ENCODE measurements at places on chromosomes 7 and 10.

GRCh38 chr7:17340655-17341054 lies 42.2 kb downstream of the AHR start:
- H3K36me3 ChIP-seq: peaks cover 32% of the 10 kb centered on the region
- no peak overlapping the region for H3K27ac ChIP-seq
- H3K4me3 ChIP-seq: no peak overlapping the region
- DNase-seq: no peak
- H3K4me1 ChIP-seq: peaks cover 28% of the 10 kb centered on the region
- no peaks in the 10 kb centered on the region for H3K27me3 ChIP-seq

- no peak overlapping the region for H3K4me3 ChIP-seq
- H3K27me3 ChIP-seq: no peaks in the 10 kb centered on the region
- H3K4me1 ChIP-seq: no peaks in the 10 kb centered on the region
- H3K36me3 ChIP-seq: no peaks in the 10 kb centered on the region
Observed at GRCh38 chr7:68511281-68511680, 1087.0 kb upstream of the AUTS2 start.

DNA sequence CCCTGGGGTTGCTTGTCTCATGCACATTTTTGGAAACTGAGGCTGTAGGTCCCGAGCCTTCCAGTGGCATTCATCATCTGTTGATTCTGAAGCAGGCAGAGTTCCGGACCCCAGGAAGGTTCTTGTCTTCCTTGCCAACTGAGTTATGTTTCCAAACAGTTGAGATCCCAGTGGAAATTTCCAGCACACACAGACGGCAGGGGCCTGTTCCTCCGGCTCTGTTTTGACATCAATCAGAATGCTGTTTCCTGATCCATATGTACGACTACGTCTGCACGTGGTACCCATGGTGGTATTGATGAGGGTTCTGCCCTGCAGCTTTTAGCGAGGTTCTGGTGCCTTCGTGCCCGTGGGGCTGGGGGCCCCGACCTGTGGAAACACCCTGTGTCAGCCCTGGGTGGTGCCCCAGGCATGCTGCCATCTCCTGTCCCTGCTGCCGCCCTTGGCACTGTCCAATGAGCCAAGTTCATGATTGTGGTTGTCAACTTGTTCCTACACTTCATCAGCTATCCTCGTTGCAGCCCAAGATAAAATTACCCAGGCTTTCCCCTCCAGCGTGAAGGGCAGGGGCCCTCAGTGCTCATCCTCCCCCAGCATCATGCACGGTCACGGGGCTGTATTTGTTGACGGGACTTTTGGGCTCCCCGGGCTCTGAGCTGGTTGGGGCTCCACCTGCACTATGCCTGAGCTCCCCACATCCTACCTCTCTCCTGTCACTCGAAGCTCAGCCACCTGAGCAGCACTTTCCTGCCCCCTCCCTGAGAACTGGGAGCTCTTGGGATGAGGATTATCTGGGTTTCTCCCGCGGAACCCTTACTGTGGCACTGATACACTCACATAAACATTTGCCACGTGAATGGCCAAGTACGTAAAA lies 7.8 kb upstream of the DPYSL4 start:
- H3K27me3 ChIP-seq: no peaks in the 10 kb centered on the region
- no peak for DNase-seq
- H3K4me1 ChIP-seq: no peaks in the 10 kb centered on the region

- H3K36me3 ChIP-seq: no peaks in the 10 kb centered on the region
- H3K4me3 ChIP-seq: no peak overlapping the region
- H3K27ac ChIP-seq: no peak overlapping the region
- no peak for DNase-seq
Observed at GRCh38 chr10:6920072-6921019, 340.3 kb upstream of the PRKCQ start.

DNA sequence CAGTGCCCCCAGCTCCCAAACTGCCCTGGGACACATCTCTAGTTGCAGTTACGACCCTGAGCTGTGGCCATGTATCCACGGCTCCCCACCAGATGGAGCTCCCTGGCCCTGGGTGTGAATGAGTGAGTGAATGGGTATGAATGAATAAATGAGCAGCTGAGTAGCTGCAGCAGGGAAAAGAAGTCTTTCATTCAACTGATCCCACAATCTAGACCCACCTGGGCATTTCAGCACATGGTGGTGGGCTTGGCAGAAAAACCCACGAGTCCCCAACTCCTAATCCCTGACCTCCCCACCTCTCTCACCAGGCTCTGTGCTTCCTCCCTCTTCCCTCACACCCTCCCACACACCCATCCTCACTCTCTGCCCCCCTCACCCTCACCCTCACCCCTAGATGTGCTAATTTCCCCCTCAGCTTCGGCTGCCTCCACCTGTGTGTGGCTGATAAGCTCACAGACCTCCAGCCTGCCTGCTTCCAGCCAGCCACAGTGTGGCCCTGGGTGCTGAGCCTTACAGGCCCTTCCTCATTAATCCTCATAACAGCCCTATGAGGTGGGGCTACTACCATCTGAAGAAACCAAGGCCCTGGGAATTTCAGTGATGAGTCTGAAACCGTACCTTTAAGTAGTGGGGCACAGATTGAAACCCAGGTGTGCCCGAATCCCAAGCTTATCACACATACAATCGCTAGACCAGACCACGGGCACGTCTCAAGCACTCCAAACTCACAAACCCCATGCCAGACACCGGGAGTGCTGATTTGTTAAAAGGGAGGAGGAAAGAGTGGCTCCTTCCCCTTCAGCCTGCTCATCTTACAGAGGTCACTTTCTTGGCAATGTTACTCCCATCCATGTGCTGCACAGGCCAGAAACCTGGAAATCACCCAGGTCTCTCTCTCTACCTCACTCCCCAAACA lies 2.2 kb upstream of the ATP6V1F start:
- no peaks in the 10 kb centered on the region for H3K36me3 ChIP-seq
- H3K27me3 ChIP-seq: no peaks in the 10 kb centered on the region
- H3K27ac ChIP-seq: peak overlapping the region; percentile 86
- no peak overlapping the region for H3K4me3 ChIP-seq

GRCh38 chr7:39547336-39547735 lies 18.9 kb upstream of the YAE1 start:
- DNase-seq: no peak
- no peaks in the 10 kb centered on the region for H3K36me3 ChIP-seq
- no peaks in the 10 kb centered on the region for H3K4me1 ChIP-seq
- no peak overlapping the region for H3K4me3 ChIP-seq
- no peak overlapping the region for H3K27ac ChIP-seq

- H3K36me3 ChIP-seq: no peaks in the 10 kb centered on the region
- H3K4me1 ChIP-seq: no peaks in the 10 kb centered on the region
- no peak overlapping the region for H3K27ac ChIP-seq
- H3K4me3 ChIP-seq: no peak overlapping the region
- no peak for DNase-seq
- H3K27me3 ChIP-seq: no peaks in the 10 kb centered on the region
Observed at GRCh38 chr10:5960070-5960972, 17.0 kb downstream of the IL15RA start.

- DNase-seq: no peak
- H3K4me3 ChIP-seq: no peak overlapping the region
- H3K4me1 ChIP-seq: peaks cover 12% of the 10 kb centered on the region
- no peak overlapping the region for H3K27ac ChIP-seq
- H3K36me3 ChIP-seq: no peaks in the 10 kb centered on the region
Observed at GRCh38 chr7:2123360-2123759, 109.4 kb downstream of the MAD1L1 start.

- no peaks in the 10 kb centered on the region for H3K27me3 ChIP-seq
- H3K27ac ChIP-seq: no peak overlapping the region
Observed at GRCh38 chr10:14584661-14585060, 190.0 kb downstream of the FAM107B start.

GRCh38 chr7:108000875-108001763 lies 1.8 kb downstream of the LAMB1 start:
- DNase-seq: no peak

DNA sequence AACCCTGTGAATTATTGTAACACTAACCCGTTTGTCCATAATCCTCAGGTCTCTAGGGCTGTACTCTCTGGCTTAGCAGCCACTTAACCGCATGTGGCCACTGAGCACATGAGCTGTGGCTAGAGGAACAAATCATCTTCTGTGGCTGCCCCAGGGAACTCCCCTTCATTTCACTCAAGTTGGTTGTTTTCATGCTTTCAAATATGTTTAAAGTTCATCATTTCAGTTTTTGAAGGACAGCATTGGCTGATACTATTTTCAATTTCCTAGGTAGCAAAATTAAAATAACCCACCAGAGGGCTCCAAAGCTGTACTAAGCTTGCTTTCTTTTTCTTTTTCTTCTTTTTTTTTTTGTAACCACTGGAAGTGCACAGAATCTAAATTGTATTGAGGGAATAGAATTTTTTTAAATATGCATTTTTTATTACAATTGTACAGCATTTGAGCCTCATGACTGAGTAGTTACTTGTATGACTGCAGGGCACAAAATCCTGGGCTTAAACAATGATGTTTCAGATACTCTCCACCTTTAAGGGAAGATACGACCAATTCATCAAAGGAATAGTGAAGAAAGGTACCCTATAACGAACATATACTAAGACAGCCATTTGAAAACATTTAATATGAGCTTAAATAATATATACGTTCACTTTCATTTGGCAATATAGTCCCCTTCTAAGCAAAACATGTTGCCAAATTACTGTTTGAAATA lies 38.6 kb downstream of the MRC1 start:
- no peak overlapping the region for H3K4me3 ChIP-seq
- H3K4me1 ChIP-seq: no peaks in the 10 kb centered on the region
- H3K27me3 ChIP-seq: no peaks in the 10 kb centered on the region

DNA sequence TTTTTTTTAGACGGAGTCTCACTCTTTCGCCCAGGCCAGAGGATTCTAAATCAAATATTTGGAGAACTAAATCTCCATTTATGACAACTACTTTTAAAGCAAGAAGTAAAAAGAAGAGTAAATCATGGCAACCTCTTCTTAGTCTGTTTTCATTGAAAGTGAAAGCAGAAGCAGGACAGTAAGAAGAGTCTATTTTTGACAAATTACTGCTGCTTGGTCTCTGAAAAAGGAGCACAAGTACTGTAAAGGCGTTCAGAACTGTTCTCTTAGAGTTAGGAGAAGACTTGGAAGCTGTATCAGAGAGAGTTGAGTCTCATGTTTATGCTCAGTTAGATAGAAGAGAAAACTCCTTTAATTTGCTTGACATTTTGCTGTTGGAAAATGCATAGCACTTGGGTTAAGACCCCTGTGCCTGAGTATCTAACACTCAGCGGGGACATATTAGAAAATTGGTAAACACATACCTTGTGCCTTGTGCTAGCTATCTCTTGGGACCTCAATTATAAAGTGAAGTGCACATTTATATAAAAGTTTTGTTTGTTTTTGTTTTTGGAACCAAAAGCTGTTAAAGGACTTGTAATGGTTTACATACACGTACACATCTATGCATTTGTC lies 433.0 kb downstream of the ANKRD7 start:
- no peak for DNase-seq
- no peaks in the 10 kb centered on the region for H3K36me3 ChIP-seq
- no peak overlapping the region for H3K27ac ChIP-seq
- H3K4me3 ChIP-seq: no peak overlapping the region
- no peaks in the 10 kb centered on the region for H3K4me1 ChIP-seq
- H3K27me3 ChIP-seq: no peaks in the 10 kb centered on the region

- H3K4me3 ChIP-seq: no peak overlapping the region
- no peaks in the 10 kb centered on the region for H3K4me1 ChIP-seq
- H3K27ac ChIP-seq: no peak overlapping the region
- H3K27me3 ChIP-seq: no peaks in the 10 kb centered on the region
Observed at GRCh38 chr7:123958186-123958703, 33.2 kb downstream of the SPAM1 start.

DNA sequence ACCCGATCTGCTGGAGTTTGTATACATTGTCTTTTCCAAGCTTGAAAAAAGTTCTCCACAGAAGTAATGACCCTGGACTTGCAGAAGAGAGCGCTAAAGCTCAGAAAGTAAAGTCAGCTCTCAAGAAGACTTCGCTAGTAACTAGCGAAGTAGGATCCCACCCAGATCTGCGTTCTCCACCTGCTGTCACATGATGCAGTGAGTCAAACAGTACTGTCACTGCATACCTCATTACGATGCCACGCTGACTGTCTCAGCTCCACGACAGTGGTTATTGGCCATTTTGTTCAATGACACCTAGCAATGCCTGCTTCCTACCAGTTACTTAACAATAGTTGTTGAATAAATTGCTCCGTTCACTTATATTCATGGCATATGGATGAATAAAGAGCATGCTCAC lies 29.7 kb upstream of the SEC61G start:
- no peak for DNase-seq
- no peak overlapping the region for H3K4me3 ChIP-seq
- no peak overlapping the region for H3K27ac ChIP-seq
- no peaks in the 10 kb centered on the region for H3K27me3 ChIP-seq
- peaks cover 10% of the 10 kb centered on the region for H3K4me1 ChIP-seq
- no peaks in the 10 kb centered on the region for H3K36me3 ChIP-seq
